ENCODE measurements at places on chromosomes 5 and 9.

- no peak for DNase-seq
Measured at GRCh38 chr9:93864032-93864431, 91.1 kb downstream of the BARX1 start.

DNA sequence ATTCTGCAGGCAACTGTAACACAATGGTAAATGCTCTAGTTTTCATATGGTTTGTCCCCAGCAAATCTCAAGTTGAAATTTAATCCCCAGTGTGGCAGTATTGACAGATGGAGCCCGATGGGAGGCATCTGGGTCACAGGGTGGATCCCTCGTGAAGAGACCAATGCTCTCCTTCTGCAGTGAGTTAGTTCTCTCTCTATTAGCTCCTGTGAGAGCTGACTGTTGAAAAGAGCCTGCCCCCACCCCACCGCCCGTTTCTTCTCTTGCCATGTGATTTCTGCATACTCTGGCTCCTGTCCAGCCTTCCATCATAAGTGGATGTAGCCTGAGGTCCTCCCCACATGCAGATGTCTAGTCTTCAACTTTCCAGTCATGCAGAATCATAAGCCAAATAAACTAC is 27.0 kb downstream of the IARS1 start:
- no peak for DNase-seq

GRCh38 chr5:181191526-181192336 is 13.3 kb downstream of the TRIM7 start:
- peak; percentile 89 for DNase-seq

DNA sequence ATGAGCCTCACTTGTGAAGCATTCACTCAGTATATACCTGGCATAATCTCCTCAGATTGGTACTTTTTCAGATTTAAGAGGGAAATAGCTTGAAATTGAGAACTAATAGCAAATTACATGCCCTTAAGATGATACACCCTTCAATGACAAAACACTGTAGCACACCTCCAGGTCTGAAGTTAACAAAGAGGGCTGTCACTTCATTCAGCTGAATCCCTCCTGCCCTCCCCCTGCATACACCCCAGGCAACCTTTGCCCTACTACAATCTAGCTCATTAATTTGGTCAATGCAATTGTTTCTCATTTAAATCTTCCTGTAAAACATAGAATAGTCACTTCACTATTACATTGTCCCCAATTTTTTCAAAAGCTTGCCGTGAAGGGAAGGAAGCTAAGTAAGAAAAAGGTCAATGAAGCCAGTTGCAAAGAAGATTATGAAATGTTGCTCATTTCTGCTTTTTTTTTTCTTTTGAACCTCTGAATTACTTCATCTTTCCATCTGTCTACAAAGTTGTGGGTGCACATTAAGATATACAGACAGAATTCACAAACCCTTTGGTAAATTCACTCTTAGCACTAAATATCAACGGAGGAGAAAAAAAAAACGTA is 294.8 kb upstream of the PTGER4 start:
- no peak for DNase-seq

DNA sequence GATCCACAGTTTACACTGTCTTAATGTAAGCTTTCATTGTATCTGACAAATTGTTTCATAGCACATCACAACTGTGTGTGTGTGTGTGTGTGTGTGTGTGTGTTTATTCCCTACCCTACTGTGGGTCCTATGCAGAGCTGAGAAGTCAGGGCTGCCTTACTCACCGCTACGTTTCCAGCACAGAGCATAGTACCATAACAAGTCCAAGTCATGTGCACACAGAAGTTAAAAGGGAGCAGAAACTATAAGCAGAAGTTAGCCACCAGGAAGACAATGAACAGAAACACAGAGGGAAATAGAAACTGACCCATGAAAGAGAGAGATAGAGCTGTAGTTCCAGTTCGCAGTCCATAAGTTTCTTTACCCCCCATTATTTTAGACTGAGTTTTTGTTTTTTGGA is 38.2 kb upstream of the DMXL1 start:
- DNase-seq, result no peak

DNA sequence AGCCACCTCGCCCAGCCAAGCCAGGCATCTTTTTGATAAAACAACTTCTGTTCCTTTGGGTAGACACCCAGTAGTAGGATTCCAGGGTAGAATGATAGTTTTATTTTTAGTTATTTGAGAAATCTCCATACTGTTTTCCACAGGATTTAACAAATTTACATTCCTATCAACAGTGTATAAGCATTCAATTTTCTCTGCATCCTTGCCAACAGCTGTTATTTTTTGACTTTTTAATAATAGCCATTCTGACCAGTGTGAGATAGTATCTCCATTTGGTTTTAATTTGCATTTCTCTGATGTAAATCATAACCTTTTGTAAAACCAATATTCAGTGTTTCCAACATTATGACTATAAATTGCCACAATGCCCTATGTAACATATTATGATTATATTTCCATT is 28.2 kb upstream of the CCNB1 start:
- DNase-seq, result no peak

DNA sequence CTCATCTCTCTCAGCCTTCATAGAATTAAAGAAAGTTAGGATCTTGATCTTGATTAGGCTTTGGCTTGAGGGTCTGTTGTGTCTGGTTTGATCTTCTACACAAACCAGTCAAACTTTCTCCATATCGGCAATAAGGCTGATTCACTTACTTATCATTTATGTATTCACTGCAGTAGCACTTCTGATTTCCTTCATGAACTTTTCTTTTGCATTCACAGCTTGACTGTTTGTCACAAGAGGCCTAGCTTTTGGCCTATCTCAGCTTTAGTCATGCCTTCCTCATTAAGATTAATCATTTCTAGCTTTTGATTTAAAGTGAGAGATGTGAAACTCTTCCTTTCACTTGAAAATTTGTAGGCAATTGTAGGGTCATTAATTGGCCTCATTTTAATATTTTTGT is 62.8 kb downstream of the SH3RF2 start:
- no peak for DNase-seq

All from stromal cell of bone marrow (primary cell).